ENCODE measurements at places on chromosomes 11 and 22.
A peak's percentile ranks its signal among the peaks of the same experiment; 100 is the strongest.

DNA sequence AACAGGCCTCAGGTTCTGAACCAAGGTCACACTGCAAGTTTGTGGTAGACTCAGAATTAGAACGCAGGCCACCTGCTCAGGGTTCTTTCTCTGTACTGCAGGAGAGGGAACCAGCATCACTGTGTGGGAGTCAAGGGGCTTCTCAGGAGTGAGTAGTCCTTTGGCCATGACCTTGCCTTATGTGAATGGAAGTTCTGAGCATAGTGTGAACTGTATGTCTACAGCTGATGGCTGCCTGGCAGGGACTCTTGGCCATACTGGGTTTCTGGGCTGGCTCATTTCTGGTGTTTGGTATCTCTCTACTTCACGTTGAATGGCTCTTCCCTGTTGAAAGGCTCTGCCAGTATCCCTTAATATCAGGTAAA is 40.1 kb upstream of the TUB start:
- DNase-seq = no peak

GRCh38 chr22:42324566-42324965 is 54.1 kb upstream of the TCF20 start:
- DNase-seq = no peak

DNA sequence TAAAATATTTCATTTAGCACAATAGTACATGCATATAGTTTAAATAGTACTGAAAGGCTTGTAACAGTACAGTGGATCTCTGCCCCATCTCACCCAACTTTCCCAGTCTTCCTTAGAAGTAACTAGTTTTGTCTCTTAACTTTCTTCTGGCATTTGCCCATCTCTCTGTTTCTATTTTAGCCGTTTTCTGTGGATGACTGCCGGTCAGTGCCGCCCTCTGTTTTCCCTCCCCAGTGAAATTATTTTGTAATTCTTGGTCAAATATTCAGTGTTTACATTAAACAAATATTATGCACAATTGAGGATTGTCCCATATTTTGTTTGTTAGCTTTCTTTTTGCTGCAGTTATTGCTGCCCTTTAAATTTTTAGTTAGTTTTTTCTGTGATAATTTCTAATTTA is 8.3 kb downstream of the PDHX start:
- no peak for DNase-seq

DNA sequence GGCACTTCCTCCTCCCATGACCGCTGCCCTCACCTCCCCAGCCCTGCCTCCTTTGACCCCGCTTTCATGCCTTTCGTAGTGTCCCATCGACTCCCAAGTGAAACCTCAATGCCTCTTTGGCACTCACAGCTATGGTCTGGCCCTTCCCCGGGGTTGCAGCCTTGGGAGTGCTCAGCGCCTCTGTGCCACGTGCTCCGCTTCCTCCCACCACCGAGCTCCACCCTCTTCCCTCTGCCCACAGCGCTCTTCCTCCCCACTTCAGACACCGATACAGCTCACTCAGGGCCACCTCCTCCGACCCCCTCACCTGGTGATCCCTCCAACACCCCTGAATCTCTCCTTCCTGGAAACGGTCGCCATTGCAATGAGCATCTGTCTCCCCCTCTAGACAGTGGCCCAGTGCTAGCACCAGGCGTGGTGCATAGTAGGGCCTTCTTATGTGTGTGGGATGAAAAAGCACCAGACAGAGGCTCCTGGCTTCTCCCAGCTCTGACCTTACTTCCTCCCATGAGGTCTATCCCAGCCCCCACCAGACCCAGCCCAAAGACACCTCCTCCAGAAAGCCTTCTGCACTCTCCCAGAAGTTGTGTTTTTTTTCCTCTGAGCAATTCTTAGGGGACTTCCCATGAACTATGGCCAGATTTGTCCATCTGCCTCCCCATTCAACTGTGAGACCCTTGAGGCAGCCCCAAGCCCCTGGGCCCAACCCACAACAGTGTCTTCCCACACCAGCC is 16.4 kb upstream of the SCGB1A1 start:
- no peak for DNase-seq

DNA sequence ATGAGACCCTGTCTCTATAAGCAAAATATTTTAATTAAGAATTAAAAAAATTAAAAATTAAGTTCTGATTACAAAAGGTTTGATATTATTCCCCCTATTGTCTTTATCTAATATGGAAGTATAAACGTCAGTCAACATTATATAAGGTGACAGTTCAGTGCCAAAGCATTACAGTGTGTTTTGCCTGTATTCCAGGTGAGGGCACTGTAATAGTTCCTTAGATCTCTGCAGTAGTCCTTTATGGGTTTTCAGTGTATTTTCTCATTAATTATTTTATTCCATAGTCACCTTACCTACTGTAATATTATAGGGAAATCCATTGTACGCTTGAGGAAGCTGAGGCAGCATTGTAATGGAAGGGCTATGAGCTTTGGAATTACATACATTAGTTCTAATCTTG is 33.0 kb downstream of the FAR1 start:
- DNase-seq = no peak

DNA sequence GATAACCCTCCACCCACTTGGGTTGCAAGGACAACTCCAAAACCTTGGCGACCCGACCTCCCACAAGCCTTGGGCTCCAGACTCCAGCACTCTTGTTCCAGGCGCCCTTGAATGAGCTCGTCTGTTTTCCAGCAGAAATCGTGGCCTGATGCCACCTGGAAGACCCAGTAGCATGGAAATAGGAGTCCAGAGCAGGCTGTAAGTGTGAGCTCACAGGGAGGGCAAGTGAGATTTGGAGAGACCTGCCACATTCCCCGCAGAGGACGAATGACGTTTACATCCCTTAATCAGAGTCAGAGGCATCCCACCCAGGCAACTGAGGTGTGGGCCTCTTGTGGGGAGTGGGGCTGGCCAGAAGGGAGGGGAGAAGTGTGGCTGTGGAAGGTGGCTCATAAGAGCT is 71.9 kb downstream of the LDLRAD3 start:
- no peak for DNase-seq

DNA sequence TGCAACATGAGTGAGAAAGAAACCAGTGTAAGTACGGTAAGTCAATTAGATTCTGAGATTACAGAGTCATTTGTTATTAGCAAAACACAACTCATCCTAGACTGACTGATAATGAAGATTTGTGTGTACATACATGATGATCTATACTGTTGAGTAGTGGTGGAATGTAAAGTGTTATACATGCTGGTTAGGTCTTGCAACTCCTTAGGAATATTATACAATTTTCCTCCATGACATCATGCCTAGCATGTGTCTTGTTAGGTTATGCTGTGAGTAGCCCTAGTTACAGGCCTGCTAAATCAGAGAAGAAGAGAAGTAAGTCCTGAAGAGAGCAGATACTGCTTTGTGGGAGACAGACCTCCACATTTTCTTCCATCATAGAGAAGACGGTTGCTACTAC is 880.6 kb downstream of the LUZP2 start:
- DNase-seq = no peak

GRCh38 chr11:3227568-3228444 is 4.4 kb downstream of the MRGPRE start:
- no peak for DNase-seq

- DNase-seq = no peak
Measured at GRCh38 chr11:13487661-13488030, 8.2 kb downstream of the PTH start.

DNA sequence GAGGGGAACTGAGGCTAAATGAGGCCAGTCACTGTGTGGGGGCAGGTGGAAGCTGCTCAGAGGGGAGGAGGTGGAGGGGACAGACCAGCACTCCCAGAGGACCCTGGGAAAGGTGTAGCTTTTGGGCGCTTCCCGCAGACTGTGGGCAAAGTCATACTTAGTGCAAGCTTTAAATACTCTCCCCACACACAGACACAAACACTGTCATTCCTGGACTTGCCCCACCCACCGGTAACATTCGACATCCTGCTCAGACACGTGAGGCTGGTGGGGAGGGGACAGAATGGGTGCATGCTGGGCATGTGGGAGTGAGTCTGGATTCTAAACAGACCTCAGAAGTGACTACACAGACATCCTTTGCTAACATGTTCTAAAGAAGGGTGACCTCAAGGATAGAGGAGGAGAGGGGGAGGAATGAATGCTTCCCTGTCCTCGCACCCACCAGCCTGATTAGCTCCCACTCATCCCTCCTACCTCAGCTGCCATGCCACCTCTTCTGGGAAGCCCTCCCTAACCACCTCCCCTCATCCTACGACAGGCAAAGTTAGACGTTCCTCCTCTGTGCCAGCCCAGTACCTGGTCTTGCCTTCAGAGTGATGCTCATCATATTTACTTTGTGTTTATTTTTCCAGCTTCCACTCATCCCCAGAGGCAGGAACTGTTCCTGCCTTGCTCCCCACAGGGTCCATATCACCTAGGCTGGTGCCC is 22.2 kb downstream of the TSKU start:
- no peak for DNase-seq

- no peak for DNase-seq
Measured at GRCh38 chr22:38882972-38883622, 11.1 kb upstream of the CBX6 start.

GRCh38 chr22:36359470-36359996 is 28.2 kb downstream of the MYH9 start:
- no peak for DNase-seq

- no peak for DNase-seq
Measured at GRCh38 chr22:20176421-20177085, 25.7 kb upstream of the CCDC188 start.

- peak; percentile 73 for DNase-seq
Measured at GRCh38 chr11:79461144-79461543, 20.3 kb upstream of the TENM4 start.

DNA sequence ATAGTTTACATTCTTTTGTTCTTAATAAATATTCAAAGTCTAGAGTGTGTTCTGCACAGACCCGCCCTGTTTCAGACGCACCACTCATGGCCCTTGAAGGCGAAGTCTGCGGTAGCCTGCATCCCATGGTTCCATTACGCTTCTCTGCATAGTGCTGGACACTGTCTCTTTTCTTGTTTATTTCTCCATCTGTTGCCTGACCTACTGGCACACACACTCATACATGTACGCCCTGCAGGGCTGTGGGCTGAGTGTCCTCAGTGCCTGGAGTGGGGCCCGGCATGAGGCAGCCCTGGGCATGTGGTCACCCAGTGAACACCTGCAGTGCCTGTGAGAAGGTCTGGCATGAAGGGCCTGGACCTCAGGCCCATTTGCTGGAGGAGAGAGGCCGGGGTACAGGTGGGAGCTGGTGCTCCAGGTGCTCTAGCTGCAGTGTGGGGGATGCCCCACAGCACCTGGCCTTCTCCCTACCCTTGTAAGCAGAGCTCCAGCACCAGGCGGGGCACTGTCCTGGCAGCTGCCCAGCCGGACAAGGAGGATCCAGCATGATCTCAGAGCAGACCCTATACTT is 404.1 kb downstream of the TBC1D22A start:
- DNase-seq = no peak

- no peak for DNase-seq
Measured at GRCh38 chr22:46368871-46369715, 33.6 kb downstream of the TRMU start.

- no peak for DNase-seq
Measured at GRCh38 chr11:69501891-69502860, 20.7 kb downstream of the LINC01488 start.

DNA sequence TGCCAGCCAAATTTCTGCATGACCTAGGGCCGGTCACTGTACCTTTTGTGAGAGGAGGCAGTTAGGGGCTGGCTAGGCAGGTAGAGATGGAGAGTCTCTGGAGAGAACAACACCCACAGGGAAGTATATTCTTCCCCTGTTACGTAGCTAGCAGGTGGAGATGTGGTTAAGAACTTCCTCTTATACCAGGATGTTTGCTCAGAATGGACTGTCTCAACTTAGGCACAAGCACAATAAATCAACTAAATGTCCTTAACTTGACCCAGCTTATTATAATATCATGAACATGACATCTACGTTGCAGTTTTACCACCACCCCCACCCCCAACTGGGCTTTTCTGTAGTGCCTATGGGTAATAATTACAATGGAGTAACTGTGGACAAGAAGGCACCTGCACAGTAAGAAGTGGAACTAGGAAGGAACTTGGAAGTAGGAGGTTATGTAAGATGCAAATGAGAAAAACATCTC is 60.7 kb upstream of the MPEG1 start:
- DNase-seq = no peak

DNA sequence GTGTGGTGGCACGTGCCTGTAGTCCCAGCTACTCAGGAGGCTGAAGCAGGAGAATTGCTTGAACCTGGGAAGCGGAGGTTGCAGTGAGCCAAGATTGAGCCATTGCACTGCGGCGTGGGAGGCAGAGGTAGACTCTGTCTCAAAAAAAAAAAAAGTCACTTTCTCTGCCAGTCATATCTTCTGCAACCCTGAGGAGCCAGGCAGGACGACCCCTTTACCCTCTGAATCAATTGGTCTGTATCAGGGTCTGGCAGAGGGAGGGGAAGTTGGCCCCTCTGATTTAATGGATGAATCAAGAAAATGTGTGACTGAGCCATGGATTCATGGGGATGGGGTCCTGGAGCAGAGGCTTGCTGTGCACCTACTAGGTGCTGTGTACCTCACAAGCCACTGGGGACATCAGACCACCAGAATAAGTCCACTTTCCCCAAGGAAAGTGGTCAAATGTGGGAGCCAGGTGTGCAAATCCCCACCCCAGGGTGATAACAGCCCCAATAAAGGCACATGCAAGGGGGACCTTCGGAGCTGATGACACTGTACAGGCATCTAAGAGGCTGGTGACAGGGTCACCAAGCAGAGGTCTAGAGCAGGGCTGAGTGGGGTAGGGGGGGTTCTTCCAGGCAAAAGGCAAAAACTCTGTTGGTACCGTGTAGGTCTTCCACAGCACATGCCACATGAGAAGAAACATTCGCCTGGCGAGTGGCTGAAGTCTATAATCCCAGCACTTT is 29.0 kb downstream of the TXN2 start:
- DNase-seq = no peak

GRCh38 chr11:93250326-93250725 is 52.5 kb upstream of the SLC36A4 start:
- DNase-seq = no peak

DNA sequence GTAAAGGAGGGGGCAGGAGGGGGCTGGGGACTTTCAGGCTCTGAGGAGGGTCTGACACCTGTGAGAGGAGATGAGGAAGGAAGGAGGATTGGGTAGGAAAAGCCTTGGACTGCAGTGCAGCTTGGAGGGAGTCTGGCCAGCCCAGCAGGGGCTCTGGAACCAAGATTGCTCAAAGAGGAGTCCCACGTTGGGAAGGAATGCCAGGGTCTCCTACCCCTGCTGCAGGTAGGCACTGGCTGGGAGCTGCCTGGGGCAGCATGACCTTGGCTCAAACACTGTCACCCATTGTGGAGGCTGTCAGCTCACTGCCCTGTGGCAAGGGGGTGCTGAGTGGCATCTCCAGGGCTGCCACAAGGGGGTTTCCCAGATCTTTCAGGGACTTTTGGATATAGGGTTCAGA is 94.5 kb downstream of the RPS6KA4 start:
- DNase-seq = no peak

DNA sequence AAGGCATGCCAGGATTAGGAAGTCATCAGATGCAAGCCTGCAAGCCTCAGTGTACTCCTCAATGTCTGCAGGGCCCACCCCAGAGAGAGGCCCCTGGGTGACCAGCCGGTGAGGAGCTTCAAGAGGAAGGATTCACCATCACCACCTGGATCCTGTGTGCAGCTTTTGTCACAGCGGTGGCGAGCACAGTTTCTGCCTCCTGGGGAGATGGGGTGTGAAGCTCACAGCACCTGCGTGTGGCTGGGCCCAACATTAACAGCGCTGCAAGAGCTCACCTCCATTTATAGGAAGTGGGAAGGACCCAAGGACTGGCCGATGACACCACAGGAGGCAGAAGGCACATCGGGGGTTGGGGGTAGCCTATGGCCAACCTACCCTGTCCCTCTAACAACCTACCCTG is 235.3 kb downstream of the CTTN start:
- no peak for DNase-seq

- DNase-seq = no peak
Measured at GRCh38 chr11:43943372-43943930, 1.0 kb downstream of the C11orf96 start.

Data from HAP-1 (cell line).